ENCODE measurements at places on chromosomes 3 and 15.

DNA sequence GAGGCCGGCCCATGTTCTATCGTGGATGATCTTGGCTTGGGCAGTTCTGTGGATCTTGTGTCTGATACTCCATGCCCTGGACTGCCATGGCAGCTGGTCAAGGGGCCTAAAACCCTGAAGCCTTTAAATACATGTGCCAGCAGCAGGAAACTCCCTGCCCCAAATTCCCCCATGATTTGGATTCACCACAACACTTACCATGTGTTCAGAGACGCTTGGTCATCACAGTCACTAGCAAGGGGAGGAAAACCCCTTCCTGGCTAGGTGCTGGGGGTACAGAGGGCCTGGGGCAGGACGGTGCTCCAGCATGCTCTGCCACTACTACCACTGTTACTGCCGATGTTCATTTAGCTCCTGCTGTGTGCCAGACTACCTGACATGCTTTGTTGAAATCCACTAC lies 94.4 kb downstream of the DNAJB8 start:
- no peak for DNase-seq

DNA sequence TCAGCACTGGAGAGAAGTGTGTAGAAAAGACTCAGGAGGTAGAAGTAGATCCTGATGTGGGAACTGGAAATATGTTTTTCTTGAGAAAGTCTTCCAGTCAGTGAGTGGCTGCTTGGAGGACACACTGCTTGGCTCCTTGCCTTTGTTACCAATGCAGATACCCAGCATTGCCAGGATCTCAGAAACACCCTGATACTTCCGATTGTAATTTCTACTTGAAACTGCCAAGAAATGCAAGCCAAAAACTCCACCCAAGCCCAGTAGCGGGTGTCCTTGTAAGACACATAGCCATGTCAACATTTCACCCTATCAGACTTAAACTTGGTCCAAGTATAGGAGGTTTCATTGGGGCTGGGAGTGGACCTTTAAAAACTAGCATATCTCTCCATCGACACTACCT lies 141.8 kb downstream of the ALDH1A2 start:
- no peak for DNase-seq

DNA sequence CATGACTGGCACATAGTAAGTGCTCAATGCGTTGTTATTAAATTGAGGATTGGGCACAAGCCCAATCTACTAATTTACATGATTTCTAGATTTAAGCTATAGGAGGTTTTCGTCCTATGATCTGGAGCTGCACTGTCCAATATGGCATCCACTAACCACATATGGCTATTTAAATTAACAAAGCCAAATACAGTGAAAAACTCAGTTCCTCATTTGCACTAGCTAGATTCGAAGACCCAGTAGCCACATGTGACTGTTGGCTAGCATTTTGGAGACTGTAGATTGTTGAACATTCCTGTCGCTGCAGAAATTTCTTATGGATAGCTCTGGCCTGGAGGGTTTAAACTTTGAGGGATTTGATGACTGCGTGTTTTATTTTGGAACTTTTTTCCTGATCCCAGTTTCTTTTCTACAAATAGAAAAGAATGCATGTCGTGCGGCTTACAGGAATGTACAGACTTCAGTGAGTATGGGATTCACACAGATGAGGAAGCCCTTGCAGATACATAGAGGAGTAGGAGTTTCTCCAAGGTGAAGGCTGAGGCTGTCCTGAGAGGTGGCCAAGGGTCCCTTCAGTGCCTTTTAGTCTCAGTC lies 82.8 kb downstream of the SLCO3A1 start:
- no peak for DNase-seq

DNA sequence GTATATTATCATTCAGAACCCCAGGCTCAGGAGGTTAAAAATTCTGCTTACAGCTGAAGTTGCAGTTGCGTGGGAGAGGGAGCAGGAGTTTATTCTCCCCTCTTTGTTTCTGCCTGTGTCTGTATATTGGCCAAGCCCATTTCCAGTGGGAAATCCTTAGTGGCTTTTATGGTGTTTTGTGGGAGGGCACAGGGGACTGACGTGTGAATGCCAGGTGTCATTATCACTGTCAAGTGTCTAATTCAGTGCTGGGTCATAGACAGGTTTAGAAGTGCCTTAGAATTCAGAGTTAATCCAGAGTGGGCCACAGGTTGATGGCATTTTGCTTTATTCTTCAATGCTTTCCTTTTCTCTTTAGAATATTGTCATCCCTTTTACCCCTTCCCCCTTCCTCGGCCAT lies 33.4 kb downstream of the SLCO3A1 start:
- DNase-seq = no peak
